ENCODE measurements at places on chromosomes 3 and 15. TPM values are rescaled to one million over a fixed set of nuclear protein-coding genes. Genes with fewer than 3 reads are reported as not detected.

The NCKIPSD gene
- total RNA-seq, result 37.7 TPM

The ARHGEF26 gene
- total RNA-seq, result 5.8 TPM

The SPCS1 gene
- total RNA-seq, result 153 TPM

The CLDN18 gene
- not detected for total RNA-seq

The GRK7 gene
- total RNA-seq, result not detected

The CCR9 gene
- not detected for total RNA-seq

The EIF4E3 gene
- 1.5 TPM for total RNA-seq

The NPAP1 gene
- not detected for total RNA-seq

The GNAT1 gene
- total RNA-seq, result not detected

The SLCO3A1 gene
- total RNA-seq, result 7.6 TPM

The RLBP1 gene
- total RNA-seq, result not detected

The ACP3 gene
- 1.5 TPM for total RNA-seq

The SI gene
- total RNA-seq, result not detected

The CCDC9B gene
- total RNA-seq, result 1.1 TPM

The TM4SF18 gene
- total RNA-seq, result 0.36 TPM

The ISLR gene
- total RNA-seq, result 89.9 TPM

The SLC15A2 gene
- total RNA-seq, result 0.18 TPM

The C3orf20 gene
- not detected for total RNA-seq

The ACSBG1 gene
- not detected for total RNA-seq

The TRPM1 gene
- not detected for total RNA-seq

The NECTIN3 gene
- 132 TPM for total RNA-seq

The ACKR2 gene
- total RNA-seq, result not detected

The RBP2 gene
- not detected for total RNA-seq

The BCHE gene
- 2.4 TPM for total RNA-seq

Data from cardiac atrium fibroblast (primary cell).